NCI-H1092 (cell line): ENCODE measurements at places on chromosomes 2 and 18.

DNA sequence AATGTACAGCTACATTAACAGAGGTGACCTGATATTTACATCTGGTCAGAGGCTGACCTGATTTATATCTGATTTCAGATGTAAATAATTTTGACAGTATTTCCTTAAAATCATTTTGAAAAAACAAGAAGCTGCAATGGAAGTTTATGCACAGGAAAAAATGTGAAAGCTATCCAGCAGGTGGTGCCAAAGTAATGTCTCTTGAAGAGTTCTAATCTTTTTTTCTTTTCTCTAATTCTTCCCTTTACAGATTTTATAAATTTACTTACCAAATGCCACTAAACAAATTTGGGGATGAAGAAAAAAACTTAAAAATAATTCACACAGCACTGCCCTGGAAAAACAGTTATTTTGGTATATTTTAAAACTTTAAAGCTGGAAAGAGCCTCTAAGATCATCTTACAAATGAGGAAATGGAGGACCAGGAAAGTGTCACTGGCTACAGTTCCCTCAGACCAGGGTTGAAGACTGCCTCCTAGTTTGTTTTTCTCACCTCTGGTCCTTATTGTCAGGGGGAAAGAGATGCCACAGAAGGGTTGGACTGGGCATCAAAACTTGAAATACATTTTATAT lies 16.4 kb upstream of the FBLN7 start:
- no peak for DNase-seq

- DNase-seq = no peak
These were observed 87.1 kb downstream of the SRBD1 start for GRCh38 chr2:45524016-45524415.

GRCh38 chr2:47039489-47039870 lies 115.6 kb downstream of the STPG4 start:
- DNase-seq = no peak

DNA sequence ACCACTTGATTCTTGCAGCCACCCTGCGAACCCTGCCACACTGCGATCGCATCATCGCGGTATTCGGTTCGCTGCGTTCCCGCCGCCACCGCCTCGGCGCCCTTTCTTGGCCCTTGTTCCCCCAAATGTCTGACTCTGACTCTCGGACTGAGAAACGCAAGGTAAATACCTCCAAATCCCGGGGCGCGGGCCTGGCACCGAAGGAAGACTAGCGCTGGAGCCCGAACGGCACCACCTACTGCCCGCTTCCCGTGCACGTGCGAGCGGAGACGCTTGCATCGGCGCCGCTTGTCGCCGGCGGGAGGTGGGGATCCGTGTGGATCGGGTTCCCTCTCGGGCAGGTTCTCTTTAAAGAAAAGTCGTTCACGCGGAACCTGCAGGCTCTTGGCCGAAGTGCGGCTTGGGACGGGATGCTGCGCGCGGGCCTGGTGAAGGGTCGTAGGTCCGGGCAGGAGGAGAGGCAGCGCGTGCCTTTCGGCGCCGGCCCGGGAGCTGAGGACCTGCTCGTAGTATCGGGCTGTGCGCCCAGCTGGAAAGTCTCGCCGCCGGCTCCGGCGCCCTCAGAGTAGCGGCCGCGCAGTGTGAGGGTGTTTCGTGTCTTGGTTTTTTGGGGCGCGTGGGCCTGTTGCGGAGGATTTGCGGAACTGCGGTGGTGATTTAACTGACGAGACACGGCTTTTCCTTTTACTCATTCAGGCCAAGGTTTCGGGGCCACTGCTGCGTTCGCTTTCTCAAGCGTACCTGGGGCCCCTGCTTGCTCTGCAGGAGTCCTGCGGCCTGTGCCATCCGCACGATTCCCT lies 514 bp downstream of the BCL2L11 start:
- DNase-seq = peak; percentile 29

DNA sequence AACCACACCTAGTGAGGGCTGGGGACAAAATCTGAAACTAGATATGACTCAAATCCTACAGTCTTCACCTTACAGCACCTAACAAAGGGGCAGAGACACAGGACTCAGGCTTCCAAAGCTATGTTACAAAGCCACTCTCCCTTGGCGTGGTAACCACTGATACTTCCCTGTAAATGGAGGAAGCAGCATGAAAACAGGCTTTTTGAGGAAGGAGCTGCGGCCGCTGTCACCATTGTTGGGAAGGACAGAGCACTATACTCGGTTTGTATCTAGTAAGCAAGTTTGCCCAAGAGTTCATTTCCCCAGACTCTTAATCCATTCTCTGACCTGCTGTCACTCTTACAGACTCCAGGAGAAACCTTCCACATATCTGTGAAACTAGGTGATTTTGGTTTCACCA lies 60.3 kb downstream of the LONRF2 start:
- DNase-seq = no peak

DNA sequence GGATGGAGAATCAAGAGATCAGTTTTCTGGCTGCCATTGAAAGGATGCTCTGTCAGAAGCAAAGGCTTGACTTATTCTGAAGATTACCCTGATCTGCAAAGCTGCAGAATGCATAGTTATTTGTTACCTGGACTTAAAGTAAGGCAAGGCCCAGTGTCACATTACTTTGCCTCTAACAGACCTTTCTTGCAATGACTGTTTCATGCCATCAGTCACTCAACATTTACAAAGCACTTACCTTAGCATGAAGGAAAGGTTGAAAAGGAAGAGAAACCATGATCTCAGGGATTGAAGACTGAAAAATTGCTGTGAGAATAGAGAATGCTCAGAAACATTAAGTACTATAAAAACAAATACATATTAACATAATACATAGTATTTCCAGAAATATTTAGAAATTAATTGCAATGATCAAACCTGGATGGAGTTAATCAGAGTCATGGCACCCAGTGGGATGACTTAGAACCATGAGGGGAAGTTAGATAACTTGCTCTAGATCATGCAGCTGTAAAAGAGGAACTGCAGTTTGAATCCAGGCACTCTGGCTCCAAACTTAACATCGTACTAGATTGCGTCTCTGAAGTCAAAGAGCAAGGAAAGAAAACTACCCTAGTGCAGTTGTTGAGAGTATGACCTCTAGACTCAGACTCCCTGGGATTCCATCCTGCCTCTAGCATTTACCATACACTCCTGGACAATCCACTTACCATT lies 26.5 kb upstream of the FAM117B start:
- DNase-seq = no peak

DNA sequence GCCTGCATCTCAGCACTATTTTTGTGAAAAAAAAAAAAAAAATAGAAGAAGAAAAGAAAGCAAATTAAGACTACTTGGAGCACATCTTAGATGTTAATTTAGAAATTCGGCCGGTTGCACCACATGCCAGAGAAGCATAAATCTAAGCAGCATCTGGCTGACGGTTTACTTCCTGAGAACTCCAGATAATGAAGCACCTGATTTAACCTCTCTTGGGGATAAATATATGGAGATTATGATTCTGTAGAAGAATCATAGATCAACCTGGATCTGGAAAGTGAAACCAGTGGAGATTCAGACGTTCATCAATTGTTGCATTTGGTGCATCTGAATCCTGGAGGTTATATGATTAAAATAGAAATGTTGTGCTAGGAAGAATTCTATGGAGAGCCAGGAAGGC lies 102.1 kb upstream of the SH3BP4 start:
- no peak for DNase-seq

- no peak for DNase-seq
These were observed 44.8 kb downstream of the KCMF1 start for GRCh38 chr2:85015653-85016360.

DNA sequence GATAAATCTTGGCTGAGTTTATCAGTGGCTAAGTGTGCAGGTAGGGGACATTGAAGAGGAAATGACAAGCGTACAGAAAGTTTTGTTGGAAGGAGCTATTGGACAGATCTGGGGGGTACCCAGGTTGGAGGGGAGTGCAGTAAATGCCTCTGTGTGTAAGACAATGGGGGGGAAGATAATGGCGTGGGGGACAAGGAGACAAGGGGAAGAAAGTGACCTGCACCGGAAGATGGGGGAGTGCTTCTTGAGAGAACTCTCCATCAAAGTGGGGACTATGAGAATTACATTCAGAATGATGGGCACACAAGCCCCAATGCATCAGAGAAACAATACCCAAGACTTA lies 190.0 kb downstream of the ALPK2 start:
- DNase-seq = no peak

GRCh38 chr18:46632401-46633071 lies 24.5 kb downstream of the LOXHD1 start:
- DNase-seq = no peak

DNA sequence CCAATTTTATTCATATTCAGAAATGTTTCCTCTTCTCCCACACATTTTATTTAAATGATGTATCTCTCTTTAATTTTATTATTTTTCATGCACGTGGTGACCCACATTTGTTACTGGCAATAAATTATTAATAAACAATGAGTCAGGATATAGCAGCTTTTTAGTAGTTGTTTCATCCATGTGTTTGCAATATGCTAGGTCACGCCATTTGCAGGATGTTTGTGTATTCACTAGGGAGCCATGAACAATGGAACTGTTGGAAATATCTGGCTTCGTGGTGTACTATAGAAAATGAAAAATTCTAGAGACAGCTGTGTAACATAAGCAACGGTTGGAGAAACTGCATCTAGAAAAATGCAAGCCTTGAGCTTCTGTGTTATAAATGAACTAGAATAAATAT lies 176.0 kb upstream of the COL3A1 start:
- DNase-seq = no peak

DNA sequence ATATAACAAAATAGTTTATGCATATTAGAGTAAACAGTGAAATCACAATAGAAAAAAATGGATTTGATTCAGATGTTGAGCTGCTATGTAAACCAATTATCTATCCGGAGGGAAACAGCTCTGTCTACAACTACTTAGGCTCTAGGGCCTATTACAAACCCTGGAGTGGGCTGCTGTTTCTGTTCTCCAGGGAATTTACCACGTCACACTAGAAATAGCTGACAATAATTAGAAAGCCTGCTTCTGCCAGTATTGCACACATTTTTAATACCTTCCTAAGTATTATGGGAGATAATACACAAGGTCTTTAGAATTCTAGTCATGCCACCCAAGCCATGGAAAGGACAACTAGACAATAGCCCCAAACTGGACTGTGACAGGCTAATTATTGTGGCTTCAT lies 411.1 kb downstream of the FIGN start:
- peak; percentile 54 for DNase-seq

GRCh38 chr2:118672571-118673158 lies 174.8 kb downstream of the EN1 start:
- DNase-seq = no peak

DNA sequence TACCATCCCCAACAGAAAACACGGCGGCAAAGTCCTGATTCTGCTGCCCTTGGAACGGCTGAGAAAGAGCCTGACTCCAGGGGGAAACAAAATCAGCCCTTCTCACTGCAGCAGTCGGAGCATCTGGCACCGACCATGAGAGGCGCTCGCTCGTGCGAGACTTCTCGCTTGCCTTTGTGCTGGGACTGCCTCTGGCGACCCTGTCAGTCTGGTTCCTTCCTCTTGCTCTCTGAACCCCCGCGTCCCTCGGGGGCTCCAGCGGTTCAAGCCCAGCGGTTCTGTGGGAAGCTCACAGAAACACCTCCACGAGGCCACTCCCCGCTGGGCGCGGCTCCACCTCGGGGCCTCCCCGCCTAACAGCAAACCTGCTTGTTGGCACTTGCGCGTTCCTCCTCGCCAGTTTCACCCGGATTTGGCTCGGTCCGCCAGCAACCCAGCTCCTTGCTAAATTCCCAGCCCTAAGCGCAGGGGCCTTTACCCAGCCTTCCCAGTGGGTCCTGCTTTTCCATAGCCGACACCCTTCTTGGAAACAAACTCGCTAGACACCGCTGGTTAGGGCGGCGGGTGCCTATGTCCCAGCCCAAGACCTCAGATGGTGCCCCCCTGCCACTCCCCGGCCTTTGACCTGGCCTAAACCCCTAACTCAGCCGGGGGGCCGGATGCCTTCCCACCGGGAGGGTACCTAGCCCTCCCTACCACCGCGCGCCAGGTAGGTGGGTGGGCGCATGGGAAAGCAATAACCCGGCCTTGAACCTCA lies 2.2 kb downstream of the RND3 start:
- peak; percentile 71 for DNase-seq

DNA sequence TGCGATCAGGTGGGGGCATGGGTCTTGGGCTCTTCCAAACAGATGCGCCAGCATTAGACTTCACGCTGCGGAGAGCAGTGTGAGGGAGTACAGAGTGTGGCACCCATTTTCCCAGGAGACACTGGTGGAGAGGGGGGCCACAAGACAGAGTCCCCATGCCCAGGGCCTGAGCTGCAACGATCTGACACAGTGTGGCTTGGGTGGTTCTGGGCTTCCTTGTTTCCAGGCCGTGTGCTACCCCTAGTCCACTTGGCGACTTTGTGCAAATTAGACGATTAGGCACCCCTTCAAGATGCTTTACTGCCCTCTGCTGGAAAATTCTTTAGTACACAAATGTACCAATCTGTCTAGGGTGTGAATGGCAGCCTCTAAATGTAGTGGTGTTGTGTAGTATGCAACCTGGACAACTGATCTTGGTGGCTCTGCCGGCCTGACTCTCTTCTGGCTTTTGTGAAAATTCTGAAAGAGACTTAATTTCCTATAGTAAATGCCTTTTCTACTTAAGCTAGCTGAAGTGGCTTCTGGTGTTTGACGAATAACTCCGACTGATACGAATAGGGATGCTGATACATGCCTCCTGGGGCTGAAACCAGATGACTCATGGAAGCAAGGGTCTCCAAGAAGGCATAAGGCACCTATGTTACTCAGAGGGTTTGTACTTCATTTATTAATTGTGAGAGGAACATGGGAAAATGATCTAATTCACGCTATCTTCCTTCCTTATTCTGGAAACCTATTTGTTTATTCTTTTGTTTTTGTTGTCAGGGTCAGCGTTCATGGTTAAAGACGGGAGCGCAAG lies 92.3 kb upstream of the SMAD2 start:
- peak; percentile 83 for DNase-seq

GRCh38 chr2:95300450-95300849 lies 3.3 kb downstream of the KCNIP3 start:
- DNase-seq = peak; percentile 51

DNA sequence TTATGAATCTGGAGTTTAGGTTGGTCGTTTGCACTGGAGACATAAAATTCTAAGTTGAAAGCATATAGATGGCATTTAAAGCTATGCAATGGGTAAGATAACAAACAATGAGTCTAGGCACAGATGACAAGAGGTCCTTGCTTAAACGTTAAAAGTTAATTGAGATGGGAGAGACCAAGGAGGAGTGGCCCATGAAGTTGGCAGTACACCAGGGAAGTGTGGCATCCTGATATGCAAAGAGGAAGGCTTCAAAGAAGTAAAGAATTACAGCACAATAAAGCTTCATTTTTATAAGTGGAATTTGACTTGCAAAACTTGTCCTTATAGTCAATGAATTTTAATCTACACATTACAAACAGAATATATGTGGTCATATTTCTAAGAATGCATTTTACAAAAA lies 23.2 kb downstream of the UPP2 start:
- no peak for DNase-seq

GRCh38 chr2:49714454-49714853 lies 560.1 kb upstream of the FSHR start:
- DNase-seq = no peak

DNA sequence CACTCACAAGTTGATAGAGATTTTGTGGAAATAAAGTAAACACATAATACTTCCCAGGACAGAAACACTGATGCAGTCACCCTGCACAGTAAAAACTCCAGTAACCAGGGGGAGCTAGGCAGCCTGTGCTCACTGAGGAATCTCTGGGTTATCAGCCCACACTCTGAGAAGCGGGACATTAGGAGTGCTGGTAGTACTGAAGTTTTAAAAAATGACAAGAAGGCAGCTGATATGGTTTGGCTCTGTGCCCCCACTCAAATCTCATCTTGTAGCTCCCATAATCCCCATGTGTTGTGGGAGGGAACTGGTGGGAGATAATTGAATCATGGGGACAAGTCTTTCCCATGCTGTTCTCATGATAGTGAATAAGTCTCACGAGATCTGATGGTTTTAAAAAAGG lies 31.4 kb downstream of the KCTD1 start:
- DNase-seq = no peak
